Stimulated activated CD8-positive, alpha-beta memory T cell treated with anti-CD3 and anti-CD28 coated beads, Interleukin-15, amount 100 ng/mL, for 48 hours (primary cell): ENCODE measurements at places on chromosomes 16 and 17.

DNA sequence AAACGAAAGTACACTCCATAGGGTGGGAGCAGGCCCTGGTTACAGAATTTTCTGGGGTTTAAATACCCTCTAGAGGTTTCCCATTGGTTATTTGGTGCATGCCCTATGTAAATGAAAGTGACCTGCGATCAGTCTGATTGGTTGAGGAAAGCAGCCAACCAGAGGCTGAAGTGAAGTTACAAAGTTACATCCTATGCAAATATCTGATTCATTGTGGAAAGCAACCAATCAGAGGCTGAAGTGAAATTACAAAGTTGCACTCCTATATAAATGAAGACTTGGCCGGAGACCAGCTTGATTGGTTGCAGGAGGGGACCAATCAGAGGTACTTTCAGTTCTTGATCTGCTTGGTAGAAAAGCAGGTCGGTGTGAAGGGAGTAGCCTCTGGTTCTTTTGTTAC lies 24.4 kb downstream of the NAA60 start:
- no peak for DNase-seq

GRCh38 chr17:17443173-17443572 lies 33.6 kb upstream of the MED9 start:
- no peak for DNase-seq

- DNase-seq: no peak
Observed at GRCh38 chr17:60137731-60138130, 12.0 kb upstream of the CA4 start.

- DNase-seq: no peak
Observed at GRCh38 chr17:77734371-77735080, 224.0 kb upstream of the TNRC6C start.

- DNase-seq: no peak
Observed at GRCh38 chr17:34826332-34826731, 134.9 kb downstream of the CCT6B start.

DNA sequence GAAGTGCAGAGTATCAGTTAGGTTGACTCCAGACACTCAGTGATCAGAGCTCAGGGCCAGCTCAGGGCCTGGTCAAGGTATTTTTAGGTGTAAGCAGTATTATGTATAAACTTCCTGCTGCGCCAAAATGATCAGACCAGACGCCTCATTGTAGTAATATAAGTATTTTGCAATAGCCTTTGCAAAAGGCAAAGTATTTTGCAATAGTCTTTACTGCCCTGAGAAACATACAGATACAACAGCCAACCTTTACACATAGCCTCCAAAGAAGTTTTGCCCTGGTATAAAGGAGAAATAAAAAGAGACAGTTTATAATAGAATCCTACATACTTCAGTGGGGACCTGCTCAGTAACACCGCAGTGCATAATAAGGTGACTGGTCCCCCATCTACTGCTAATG lies 333.0 kb upstream of the EEF2KMT start:
- no peak for DNase-seq

DNA sequence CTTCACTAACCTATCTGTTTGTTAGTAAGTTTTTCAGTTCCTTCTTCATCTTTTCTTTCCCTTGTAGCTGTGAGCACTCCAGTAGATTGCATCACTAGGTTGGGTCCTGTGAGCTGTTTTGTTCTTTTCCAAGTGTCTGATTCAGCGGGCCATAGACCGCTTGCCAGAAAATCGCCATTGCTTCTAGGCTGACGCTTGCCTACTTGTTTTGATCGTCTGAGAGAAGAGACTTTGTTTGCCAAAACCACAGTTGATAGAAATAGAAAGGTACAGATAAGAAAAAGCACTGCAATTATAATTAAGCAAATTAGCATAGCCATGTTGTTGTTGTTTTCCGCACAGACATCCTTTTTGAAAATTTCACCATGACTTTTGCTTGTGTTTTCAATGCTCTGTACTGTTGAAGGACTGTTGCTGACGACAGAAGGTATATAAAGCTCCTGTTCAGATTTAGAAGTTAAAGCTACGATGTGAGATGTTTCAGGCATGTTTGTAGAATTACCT lies 3.1 kb downstream of the EVI2A start:
- peak; percentile 30 for DNase-seq

- DNase-seq: no peak
Observed at GRCh38 chr17:29102741-29103181, 59.8 kb downstream of the PIPOX start.

- peak; percentile 44 for DNase-seq
Observed at GRCh38 chr17:78645421-78646295, 68.5 kb upstream of the DNAH17 start.

GRCh38 chr16:49849754-49850108 lies 6.2 kb downstream of the ZNF423 start:
- DNase-seq: no peak

- DNase-seq: no peak
Observed at GRCh38 chr16:87552072-87552718, 50.1 kb upstream of the JPH3 start.

GRCh38 chr16:85754413-85754812 lies 3.5 kb upstream of the C16orf74 start:
- no peak for DNase-seq

GRCh38 chr16:28090646-28091377 lies 27.3 kb upstream of the GSG1L start:
- DNase-seq: no peak

- no peak for DNase-seq
Observed at GRCh38 chr16:86614699-86615098, 36.4 kb downstream of the FOXL1 start.

DNA sequence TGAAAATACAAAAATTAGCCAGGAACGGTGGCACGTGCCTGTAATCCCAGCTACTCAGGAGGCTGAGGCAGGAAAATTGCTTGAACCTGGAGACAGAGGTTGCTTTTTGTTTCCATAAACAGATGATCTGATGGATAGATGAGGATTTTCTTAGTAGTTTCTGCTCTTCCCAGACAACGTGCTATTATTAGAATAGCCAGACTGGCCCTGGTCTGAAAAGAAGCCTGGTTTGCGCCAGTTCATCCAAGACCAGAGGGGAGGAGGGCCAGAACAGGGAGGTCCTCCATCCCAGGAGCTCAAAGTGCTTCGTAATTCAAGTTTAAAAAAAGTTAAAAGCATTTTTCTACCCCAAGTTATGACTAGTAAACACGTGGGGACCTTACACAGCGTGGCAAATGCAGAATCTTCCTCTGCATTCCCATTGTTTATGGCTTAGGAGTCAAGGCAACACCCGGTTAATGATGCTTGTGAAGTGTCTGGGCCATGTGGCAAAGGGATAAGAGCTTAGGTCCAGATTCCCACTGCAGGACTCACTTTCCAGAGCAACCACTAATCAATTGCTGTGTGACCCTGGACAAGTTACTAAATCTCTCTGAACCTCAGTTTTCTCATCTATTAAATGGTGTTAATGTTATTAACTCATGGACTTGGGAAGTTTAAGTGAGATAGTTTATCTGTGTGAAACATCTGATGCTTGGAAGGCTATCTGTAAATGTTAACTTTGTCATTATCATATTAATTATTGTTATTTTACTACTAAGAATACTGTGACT lies 205.4 kb downstream of the CCDC182 start:
- no peak for DNase-seq

GRCh38 chr16:30068750-30069610 lies 3.4 kb downstream of the ALDOA start:
- no peak for DNase-seq

GRCh38 chr17:58371300-58371950 lies 19.4 kb upstream of the SUPT4H1 start:
- DNase-seq: no peak

GRCh38 chr17:56389356-56389755 lies 204.1 kb upstream of the NOG start:
- DNase-seq: no peak

GRCh38 chr16:48352648-48353390 lies 32.4 kb downstream of the SIAH1 start:
- no peak for DNase-seq

GRCh38 chr17:60909405-60909804 lies 231.8 kb downstream of the BCAS3 start:
- no peak for DNase-seq

DNA sequence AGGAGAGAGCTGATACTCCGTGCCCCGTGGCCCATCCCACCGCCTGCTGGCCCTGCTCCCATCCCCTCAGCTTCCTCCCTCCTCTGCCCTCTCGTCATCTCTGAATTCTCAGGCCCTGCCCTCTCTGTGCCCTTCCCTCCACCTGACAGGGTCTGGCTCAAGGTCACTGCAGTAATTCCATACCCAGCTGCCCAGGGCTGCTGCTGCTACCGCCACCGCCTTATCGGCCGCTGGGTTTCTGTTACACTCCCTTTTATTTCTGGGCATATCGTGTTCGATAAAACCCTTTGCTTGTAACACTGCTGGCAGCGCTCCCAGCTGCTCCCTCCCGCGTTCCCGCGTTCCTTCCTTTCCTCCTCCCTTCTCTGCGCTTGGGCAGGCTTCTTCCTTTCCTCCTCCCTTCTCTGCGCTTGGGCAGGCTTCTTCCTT lies 1.2 kb downstream of the EPN3 start:
- DNase-seq: no peak

DNA sequence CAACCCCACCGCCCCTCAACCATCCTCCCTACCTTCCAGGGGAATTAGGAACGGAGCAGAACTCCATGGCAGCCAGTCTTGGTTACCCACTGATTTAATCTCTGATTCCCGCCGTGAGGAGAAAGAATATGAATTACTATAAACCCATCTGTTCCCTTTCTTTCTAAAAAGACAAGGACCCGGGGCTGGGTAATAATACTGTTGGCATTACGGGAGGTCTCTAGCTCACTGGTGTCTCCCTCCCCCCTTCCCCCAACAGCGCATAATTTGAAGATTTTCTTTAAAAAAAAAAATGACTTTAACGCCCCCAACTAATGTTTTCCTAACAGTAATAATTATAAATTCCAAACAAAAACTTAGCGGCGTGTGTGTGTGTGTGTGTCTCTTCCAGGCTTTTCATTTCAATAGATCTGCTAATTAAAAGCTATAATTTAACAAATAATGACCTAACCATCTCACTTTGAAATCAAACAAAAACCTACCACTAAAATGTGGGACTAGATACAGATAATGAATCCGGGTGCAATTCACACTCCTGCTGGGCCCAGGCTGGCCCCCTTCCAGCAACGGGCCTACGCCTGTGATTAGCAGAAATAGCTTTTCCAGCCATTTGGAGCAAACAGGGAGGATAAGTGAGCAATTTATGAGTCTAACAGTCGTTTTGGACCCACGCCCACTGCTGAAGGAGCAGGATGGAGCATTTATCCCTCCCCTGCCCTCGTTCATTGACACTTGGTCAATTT lies 18.2 kb upstream of the BHLHA9 start:
- DNase-seq: no peak

DNA sequence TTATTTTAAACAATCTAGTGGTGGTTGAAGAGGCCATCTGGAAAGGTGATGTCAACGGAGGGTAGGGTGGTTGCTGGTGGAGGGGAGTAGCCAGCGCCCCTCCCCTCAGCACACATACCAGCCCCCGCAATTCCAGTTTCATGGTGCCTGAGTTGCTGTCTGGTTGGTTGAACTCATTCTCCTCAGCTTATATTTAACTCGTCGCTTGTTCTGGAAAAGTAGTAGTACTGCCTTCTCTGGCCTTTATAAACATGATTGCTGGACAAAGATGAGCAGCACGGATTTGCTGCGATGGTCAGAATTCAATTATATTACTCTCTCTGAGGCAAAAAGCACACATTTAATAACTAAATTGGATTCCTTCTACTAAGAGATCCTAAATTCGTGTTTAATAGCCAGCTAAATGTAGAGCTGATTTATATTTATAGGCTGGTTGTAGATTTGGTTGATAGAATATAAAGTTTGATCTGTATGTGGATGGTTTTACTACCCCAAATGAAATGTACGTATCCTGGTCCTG lies 238.0 kb upstream of the TBX2 start:
- DNase-seq: no peak

GRCh38 chr17:34118564-34118963 lies 136.5 kb upstream of the CCL2 start:
- DNase-seq: no peak

DNA sequence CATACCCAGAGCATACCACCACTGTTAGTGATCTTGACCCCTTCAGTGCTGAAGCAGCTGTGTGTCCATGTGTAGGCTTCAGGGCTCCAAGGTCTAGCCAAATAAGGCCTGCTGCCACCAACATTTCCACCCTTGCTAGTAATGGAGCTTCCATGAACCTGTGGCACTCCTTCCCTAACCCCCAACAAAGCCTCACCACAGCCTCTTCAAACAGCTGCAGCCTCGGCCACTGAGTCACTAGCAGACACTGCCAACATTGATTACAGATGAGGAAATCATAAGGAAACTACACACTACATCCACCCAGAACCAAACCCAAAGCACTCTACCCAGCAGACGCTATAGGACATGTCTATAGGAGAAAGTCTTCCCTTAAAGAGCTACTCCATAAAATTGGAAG lies 610.7 kb downstream of the KCNJ2 start:
- no peak for DNase-seq

- no peak for DNase-seq
Observed at GRCh38 chr16:69935740-69936139, 15.4 kb upstream of the CLEC18A start.

DNA sequence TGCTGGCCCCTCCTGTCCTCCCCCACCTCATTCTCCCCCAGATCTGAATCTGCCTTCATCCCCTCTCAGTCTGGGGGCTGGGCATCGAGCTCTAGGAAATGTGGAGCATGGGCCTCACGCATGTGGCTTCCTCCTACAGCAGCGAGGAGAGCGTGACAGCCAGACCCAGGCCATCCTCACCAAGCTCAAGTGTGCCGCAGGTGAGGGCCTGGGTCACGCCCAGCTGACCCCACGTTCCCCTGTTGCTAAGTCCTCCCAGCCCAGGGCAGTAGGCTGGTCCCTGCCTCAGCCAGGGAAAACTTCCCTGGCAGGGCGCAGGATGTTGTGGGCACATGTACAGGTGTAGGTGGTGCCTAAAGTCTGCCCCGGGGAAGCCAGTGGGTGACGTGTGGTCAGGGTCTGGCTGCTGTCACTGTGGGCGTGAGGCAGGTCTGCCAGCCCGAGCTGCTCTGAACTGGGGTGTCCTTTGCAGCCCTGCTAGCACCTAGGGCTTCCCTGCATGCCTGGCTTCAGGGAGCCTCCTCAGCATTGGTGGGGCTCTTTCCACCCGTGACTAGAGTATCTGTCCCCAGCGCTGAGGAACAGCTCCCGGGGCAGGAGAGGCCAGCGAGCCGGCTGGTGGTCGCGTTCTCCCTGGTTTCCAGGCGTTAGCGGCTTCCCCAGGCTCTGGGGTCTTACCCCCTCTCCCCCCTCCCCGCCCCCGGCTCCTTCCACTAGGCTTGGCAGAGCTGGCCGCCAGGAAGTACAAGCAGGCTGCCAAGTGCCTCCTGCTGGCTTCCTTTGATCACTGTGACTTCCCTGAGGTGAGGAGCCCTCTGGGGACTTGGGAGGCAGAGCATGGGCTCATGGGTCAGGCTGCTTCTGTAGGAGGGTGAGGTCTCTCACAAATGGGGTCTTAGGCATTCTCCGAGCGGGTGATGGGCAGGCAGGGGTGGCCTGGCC lies 3.6 kb downstream of the GPS1 start:
- DNase-seq: no peak

GRCh38 chr17:7634384-7634783 lies 4.4 kb downstream of the SHBG start:
- DNase-seq: no peak
